ENCODE measurements at places on chromosomes 7 and 10.

DNA sequence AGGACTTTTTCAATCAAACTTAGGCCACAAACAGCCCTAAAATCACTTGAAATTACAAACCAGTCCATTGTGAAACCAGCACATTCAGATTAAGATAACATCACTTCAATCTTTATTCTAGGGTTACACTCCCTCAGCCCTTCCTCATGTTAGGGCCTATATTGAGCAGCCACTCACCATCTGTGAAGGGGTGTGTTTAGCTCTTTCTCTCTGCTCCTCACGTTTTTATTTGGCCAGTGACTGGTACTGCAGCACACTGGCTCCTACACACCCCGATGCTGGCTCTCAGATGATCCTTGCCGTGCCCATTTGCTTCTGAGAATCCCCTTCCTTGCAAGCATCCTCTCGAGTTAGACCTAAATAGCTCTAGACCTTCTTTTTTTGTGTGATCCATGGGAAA, 604.5 kb downstream of the INHBA start:
- H3K4me1 ChIP-seq: no peaks in the 10 kb centered on the region
- H3K4me3 ChIP-seq: no peak overlapping the region

DNA sequence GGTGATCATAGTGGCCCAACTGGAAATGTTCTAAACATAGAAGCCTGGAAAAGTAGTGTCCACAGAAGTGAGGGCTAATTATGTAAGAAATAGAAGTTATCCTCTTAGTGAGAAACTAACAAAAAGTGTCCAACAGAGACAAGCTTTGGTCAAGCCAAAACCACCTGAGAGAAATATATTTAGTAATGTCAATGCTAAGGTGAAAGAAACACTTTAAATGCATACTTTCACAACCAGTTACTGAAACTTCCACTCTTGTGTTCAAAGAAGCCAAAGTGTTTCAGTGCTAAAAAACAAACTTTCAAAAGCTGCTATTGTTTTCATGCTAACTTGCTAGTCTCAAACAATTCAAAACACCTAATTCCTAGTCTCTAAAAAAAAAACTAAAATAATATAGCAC, 18.1 kb downstream of the RAB11FIP2 start:
- DNase-seq: no peak
- H3K36me3 ChIP-seq: no peaks in the 10 kb centered on the region
- H3K4me3 ChIP-seq: no peak overlapping the region
- peaks cover 8% of the 10 kb centered on the region for H3K4me1 ChIP-seq
- no peaks in the 10 kb centered on the region for H3K27me3 ChIP-seq

DNA sequence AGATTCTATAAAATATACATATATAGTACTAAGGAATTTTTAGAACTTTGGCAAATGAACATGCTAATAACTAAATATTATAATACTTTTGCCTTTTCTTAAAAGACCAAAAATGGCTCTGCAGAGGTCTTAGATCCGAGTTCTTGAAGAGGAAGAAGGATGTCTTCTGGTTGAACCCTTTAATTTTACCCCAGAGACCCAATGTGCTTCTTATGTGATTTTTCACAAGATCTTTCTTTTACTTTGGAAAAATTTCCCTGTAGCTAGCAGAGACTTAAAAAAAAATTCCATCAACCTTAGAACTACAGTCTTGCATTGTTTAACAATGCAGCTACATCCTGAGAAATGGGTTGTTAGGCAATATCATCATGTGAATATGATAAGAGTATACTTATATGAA, 663.2 kb downstream of the PARD3 start:
- H3K4me3 ChIP-seq: no peak overlapping the region
- H3K27ac ChIP-seq: no peak overlapping the region
- peaks cover 4% of the 10 kb centered on the region for H3K4me1 ChIP-seq
- H3K36me3 ChIP-seq: no peaks in the 10 kb centered on the region
- DNase-seq: no peak

- H3K4me1 ChIP-seq: peaks cover 5% of the 10 kb centered on the region
- no peak overlapping the region for H3K4me3 ChIP-seq
- no peak overlapping the region for H3K27ac ChIP-seq
- no peaks in the 10 kb centered on the region for H3K27me3 ChIP-seq
- peaks cover 52% of the 10 kb centered on the region for H3K36me3 ChIP-seq
Observed at GRCh38 chr7:149202831-149203231, 7.5 kb downstream of the ZNF282 start.

GRCh38 chr10:21895932-21896331, 107.6 kb downstream of the DNAJC1 start:
- H3K4me3 ChIP-seq: no peak overlapping the region
- no peaks in the 10 kb centered on the region for H3K4me1 ChIP-seq
- DNase-seq: no peak
- H3K27ac ChIP-seq: no peak overlapping the region
- H3K36me3 ChIP-seq: no peaks in the 10 kb centered on the region

- no peaks in the 10 kb centered on the region for H3K27me3 ChIP-seq
- no peaks in the 10 kb centered on the region for H3K36me3 ChIP-seq
- H3K4me1 ChIP-seq: no peaks in the 10 kb centered on the region
- H3K4me3 ChIP-seq: no peak overlapping the region
- DNase-seq: no peak
- no peak overlapping the region for H3K27ac ChIP-seq
Observed at GRCh38 chr7:18864967-18865366, 252.5 kb downstream of the TWIST1 start.

- H3K27me3 ChIP-seq: peaks cover 4% of the 10 kb centered on the region
- no peaks in the 10 kb centered on the region for H3K4me1 ChIP-seq
Observed at GRCh38 chr10:26432938-26433337, 5.2 kb upstream of the APBB1IP start.

GRCh38 chr7:30162622-30163124, 27.9 kb downstream of the MTURN start:
- H3K4me1 ChIP-seq: peaks cover 14% of the 10 kb centered on the region
- H3K27ac ChIP-seq: no peak overlapping the region
- DNase-seq: no peak
- H3K27me3 ChIP-seq: peaks cover 4% of the 10 kb centered on the region

- DNase-seq: no peak
- no peak overlapping the region for H3K4me3 ChIP-seq
- no peaks in the 10 kb centered on the region for H3K27me3 ChIP-seq
- H3K4me1 ChIP-seq: no peaks in the 10 kb centered on the region
- no peaks in the 10 kb centered on the region for H3K36me3 ChIP-seq
Observed at GRCh38 chr10:131022981-131023380, 288.5 kb downstream of the TCERG1L start.

- no peak overlapping the region for H3K4me3 ChIP-seq
- no peak overlapping the region for H3K27ac ChIP-seq
- H3K36me3 ChIP-seq: no peaks in the 10 kb centered on the region
- H3K27me3 ChIP-seq: peaks cover 1% of the 10 kb centered on the region
- H3K4me1 ChIP-seq: peaks cover 4% of the 10 kb centered on the region
- no peak for DNase-seq
Observed at GRCh38 chr10:61642676-61643075, 20.1 kb upstream of the CABCOCO1 start.

GRCh38 chr7:66247380-66248078, 42.4 kb downstream of the TPST1 start:
- H3K36me3 ChIP-seq: no peaks in the 10 kb centered on the region
- H3K4me3 ChIP-seq: no peak overlapping the region
- no peak for DNase-seq
- H3K27ac ChIP-seq: no peak overlapping the region
- H3K4me1 ChIP-seq: no peaks in the 10 kb centered on the region

GRCh38 chr10:125152450-125153368, 7.7 kb downstream of the CTBP2 start:
- H3K27ac ChIP-seq: peak overlapping the region; percentile 80
- DNase-seq: no peak
- no peaks in the 10 kb centered on the region for H3K36me3 ChIP-seq

DNA sequence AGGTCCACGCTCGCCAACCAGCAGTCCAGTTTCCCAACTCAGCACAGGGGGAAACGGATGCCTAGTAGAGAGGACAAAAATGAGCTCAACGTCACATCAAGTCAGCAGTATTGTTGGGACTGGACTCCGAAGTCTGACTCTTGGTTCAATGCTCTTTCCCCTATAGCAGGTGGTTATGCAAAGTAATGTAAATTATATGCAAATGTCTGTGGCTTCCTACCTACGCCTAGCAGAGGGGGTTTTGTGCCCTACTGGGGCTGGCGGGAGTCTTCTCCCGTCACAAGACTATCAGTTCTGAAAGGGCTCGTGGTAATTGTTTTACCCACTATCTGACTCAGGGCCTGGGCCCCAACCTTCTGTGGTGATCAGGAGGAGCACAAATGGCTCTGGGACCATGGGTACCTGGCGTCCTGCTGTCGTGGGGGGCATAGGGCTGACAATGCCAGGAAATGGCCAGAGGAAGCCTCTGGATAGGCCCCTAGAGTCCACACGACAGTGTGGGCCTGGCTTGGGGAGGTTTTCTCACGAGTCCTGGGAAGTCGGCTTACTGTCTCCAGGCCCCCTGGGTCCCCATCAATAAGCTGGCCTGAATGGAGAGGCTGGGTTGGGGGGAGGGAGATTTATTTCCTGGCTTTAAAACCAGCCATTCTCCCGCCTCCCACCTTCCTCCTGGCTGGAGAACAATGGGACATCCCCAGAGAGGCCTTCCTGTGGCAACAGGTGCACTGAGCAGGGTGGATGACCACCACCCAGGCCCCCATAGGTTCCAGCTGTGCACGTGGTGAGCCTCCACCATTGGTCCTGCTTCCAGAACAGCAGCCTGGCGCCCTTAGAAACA, 41.8 kb downstream of the UNC5B start:
- H3K4me1 ChIP-seq: peaks cover 13% of the 10 kb centered on the region
- H3K36me3 ChIP-seq: no peaks in the 10 kb centered on the region
- H3K4me3 ChIP-seq: peak overlapping the region; percentile 10
- no peak overlapping the region for H3K27ac ChIP-seq
- no peak for DNase-seq

DNA sequence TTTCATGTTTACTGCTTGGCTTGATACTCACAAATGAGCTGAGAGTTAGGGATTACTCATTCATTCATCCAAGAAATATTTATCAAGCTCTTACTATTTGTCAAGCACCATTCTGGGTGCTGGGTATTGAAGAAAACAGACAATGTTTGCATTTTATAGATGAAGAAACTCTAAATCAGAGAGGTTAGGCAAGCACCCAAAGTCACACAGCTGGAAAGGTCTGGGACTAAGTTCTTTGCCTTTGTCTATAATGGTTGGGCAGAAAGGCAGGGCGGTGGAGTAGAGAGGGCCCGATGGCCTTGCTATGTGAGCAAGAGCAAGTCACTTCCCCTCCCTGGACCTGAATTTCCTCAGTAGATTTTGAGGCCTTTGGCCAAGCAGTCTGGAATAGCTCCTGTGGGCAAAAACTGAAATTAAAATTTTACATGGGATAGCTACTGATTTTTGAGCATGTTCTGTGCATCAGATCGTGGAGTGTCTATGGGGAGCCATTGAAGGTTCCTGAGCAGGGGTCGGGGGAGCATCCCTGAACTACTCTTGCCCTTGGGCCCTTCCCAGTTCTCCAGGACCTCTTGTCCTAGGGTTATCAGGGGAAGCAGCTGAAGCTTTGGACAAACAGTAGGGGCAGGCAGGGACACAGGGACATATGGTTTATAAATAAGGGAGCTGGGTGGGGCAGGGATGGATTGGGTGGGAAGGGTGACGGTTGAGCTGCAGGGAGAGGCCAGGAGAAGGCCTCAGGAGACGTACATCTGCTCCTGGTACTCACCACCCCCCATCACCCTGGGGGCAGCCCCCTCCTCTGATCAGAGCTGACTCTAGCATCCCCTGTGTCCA, 23.3 kb downstream of the AQP1 start:
- DNase-seq: no peak
- no peaks in the 10 kb centered on the region for H3K27me3 ChIP-seq
- no peak overlapping the region for H3K4me3 ChIP-seq
- H3K36me3 ChIP-seq: no peaks in the 10 kb centered on the region
- no peak overlapping the region for H3K27ac ChIP-seq

GRCh38 chr7:150629347-150629746, 2.8 kb downstream of the GIMAP6 start:
- no peaks in the 10 kb centered on the region for H3K27me3 ChIP-seq
- H3K36me3 ChIP-seq: no peaks in the 10 kb centered on the region
- no peak for DNase-seq
- no peak overlapping the region for H3K27ac ChIP-seq
- no peak overlapping the region for H3K4me3 ChIP-seq
- no peaks in the 10 kb centered on the region for H3K4me1 ChIP-seq

GRCh38 chr7:2170576-2171521, 61.9 kb downstream of the MAD1L1 start:
- DNase-seq: no peak
- H3K36me3 ChIP-seq: peaks cover 4% of the 10 kb centered on the region
- H3K4me3 ChIP-seq: no peak overlapping the region
- 0 out of 2 replicates have a peak overlapping the region, but pooled peaks have one; percentile 43 for H3K27ac ChIP-seq

DNA sequence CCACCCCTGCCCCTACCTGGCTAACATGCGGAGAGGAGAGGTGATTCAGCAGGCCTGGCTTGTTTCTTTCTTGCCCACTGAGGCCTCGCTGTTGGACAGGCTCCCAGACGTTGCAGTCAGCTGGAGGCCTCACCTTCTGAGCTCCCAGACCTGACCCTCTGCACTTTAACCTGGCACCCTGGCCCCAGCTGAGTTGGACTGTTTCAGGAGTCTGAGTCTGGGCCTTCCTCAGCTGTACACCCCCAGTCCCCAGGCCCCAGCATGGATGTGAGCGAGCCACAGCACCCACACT, 35.0 kb downstream of the UNC5B start:
- no peak overlapping the region for H3K4me3 ChIP-seq
- no peaks in the 10 kb centered on the region for H3K4me1 ChIP-seq
- H3K27me3 ChIP-seq: no peaks in the 10 kb centered on the region
- no peaks in the 10 kb centered on the region for H3K36me3 ChIP-seq
- no peak overlapping the region for H3K27ac ChIP-seq

DNA sequence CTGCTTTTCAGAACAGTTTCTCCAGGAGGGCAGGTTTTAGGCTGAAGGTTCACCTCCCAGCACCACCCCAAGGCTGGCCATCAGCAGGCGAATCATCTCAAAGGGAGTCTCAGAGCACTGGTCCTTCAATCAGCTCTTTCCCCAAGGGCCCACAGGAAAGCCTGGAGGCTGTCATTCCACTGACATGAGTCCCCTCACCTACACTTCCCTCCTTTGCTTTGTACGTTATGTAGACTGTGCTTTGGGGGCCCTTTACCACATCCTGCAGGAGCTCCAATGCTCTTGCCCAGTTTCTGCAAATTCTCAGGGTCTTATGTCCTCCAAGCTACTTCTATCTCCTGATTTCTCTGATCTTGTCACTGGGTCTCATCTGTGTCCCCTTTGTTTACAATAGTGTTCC, 15.4 kb downstream of the WDFY4 start:
- H3K4me3 ChIP-seq: no peak overlapping the region
- no peaks in the 10 kb centered on the region for H3K4me1 ChIP-seq
- H3K27me3 ChIP-seq: no peaks in the 10 kb centered on the region
- H3K27ac ChIP-seq: no peak overlapping the region
- no peak for DNase-seq

DNA sequence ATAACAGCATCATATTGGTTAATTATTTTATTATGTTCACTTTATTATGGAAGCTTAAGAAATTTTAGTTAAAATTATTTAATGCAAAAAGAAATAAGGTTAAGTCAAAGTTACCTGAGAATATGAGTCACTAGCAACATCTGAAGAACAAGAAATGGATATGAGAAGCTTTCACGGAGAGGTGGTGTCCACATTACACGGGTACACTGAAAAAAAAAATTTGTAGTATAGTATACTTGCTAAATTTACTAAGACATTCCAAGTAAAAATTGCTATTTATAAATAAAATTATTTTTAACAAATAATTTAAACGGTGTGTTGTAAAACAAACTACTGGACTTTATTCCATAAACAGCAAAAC, 63.9 kb downstream of the DPY19L1 start:
- no peak overlapping the region for H3K27ac ChIP-seq
- H3K4me3 ChIP-seq: no peak overlapping the region
- no peaks in the 10 kb centered on the region for H3K36me3 ChIP-seq
- H3K27me3 ChIP-seq: no peaks in the 10 kb centered on the region
- no peak for DNase-seq
- no peaks in the 10 kb centered on the region for H3K4me1 ChIP-seq

GRCh38 chr10:100988166-100988565, 823 bp downstream of the TWNK start:
- H3K27ac ChIP-seq: peak overlapping the region; percentile 37
- H3K4me1 ChIP-seq: peaks cover 12% of the 10 kb centered on the region
- DNase-seq: no peak
- H3K36me3 ChIP-seq: peaks cover 15% of the 10 kb centered on the region
